HepG2 (cell line): ENCODE measurements at places on chromosomes 12 and 14.

GRCh38 chr12:45988264-45988663 lies 2.1 kb downstream of the SCAF11 start:
- no peak for DNase-seq

DNA sequence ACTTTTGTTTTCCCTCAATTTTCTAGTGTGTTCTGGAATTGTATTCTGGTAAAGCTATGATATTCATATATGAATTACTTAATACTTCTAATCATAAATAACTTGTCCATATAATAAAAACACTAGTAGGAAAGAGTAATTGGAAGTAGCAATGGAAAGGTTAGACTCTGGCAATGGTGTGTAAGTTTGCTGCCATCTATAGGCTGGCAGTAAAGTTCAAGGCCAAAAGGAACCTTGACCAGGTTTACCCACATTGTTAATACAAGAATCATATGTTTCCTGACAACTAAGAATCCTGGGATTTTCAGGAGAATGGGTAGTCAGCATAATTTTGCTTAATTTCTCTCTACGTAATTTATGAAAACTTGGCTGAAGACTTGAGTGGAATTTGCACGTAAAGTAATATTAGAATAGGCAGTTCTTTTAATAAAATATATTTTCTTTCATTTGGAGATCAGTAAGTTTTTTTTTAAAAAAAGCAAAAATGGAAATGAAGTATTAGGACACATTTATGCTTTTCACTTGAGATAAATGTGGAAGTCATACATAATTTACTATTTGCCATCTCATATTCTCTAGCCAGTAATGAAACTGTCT lies 926.7 kb downstream of the GALC start:
- peak; percentile 3 for DNase-seq

DNA sequence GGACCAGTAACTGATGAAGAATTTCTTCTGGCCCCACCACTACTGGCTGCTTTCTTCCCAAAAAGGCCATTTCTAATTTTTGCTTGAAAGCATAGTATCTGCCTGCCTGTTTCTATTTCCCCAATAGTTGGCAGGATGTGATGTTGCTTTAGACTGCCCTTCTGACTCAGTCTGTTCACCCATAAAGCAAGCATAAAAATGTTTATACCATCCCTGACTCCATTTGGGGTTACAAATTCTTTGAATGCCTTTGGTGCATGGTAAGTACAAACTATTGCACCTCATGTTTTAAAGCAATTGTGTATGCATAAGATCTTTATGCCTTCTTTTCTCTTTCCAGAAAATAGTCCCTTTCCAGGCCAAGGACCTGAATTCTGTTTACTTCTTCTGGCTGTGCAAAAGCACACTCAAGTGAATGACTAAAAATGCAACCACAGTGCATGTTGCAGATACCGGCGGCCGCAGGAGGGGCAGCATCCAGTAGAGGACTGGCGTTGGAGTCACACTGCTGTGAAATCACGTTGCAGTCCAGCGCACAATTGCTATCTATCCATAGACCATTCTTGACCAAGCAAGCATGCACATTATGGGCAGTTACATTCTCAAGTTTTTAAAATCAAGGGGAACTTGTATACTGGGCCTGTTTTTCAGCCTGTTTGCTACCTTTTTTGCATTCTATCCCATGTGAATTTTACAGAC lies 82.4 kb downstream of the SLC5A8 start:
- DNase-seq: no peak

- DNase-seq: no peak
These were observed 883 bp upstream of the MYL2 start for GRCh38 chr12:110921262-110921661.

DNA sequence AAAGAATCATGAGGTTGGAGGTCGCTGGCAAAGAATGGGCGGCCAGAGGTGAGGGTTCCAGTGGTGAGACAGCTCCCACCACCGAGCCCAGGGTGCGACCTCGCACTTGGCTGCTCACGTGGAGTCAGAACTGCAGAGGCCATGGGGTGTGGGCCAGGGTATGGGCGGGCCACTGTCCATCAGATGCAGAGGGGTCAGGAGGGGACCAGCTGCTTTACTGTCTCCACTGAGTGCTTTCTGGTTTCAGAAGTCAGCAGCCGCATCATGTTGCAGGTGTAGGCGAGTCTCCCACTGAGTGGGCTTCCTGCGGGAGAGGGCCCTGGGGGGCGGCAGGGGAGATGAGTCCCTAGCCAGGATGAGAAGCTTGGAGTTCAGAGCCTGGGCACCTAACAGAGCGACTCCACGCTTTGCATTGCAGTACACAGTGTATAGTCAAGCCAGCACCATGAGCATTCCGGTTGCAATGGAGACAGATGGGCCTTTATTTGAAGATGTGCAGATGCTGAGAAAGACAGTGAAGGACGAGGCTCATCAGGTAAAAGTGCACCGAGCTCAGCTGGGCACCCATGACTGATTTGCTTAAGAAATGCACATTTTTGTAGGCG lies 46.9 kb upstream of the DYNC1H1 start:
- no peak for DNase-seq

GRCh38 chr12:52081263-52081733 lies 1.8 kb downstream of the SMIM41 start:
- DNase-seq: no peak

- DNase-seq: no peak
These were observed 193.1 kb downstream of the APAF1 start for GRCh38 chr12:98838231-98838647.

DNA sequence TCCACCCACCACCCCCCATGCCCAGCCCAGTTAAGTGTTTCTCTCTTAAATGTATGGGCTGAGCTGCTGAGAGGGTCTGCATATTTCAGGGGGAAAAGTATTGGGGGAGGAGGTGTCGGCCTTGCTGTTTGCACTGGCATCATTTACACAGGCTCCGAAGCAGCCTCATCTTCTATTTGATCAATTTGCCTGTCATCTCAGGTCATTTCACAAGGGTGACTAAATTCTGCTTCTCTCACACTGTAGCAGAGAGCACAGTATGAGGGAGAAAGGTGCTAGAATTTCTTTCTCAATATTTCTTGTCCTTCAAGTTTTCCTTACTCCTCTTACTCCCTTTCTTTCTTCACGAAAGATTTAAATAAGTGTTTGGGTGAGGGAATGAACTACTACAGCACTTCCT lies 135.9 kb downstream of the AACS start:
- no peak for DNase-seq

GRCh38 chr12:112985642-112986290 lies 7.4 kb downstream of the OAS2 start:
- no peak for DNase-seq

DNA sequence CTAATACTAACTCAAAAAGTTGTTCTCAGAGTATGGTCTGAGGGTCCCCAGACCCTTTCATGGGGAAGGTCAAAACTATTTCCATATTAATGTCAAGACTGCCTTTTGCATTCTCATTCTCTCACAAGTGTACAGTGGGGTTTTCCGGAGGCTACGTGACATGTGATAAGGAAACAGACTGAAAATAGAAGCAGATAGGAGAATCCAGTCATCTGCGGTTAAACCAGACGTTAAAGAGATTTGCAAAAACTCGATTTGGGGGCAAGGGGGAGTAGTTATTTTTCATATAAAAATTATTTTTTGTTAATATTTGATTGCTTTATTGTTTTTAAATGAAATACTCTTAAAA lies 1.0 kb upstream of the NAP1L1 start:
- DNase-seq: no peak

DNA sequence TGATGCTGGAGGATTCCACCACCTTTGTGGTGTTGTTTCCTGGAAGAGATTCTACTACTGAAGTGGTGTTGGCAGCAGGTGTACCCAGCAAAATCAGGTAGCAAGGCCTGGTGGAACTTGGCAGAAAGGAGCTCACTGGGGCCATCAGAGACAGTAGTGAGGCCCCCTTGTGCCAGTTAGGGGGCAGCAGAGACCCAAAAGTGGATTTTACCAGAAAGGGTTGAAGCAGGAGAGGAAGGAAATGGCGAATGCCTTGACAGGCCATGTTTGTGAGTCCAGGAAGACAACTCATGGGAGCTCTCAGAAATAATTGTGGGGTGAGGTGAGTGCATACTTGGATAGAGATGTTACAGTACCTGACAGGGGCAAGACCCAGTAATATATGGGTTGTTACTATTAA lies 137.7 kb upstream of the FGD4 start:
- peak; percentile 8 for DNase-seq

GRCh38 chr14:56896922-56897321 lies 86.6 kb upstream of the OTX2 start:
- no peak for DNase-seq
